ENCODE measurements at places on chromosomes 12 and 14. TPM values are rescaled to one million over a fixed set of nuclear protein-coding genes. Genes with fewer than 3 reads are reported as not detected.

DNA sequence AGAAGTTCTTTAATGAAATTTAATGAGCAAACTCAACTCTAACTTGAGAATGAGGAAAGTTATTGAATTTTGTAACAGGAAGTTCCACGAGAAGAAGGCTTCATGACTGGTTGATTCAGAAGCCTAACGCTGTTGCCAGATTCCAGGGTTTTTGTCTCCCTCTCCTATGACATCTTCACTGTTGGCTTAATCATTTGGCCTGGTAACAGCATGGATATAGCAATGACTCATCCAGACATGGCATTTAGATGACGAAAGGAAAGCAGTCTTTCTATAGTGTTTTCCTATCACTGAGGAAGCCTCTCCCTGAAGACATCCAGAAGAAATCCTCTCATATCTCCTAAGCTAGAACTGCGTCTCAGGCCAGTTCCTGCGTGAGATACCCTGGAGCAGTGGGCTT, 9.4 kb upstream of the KCNA1 start:
- DNase-seq, result no peak
- no peak overlapping the region for H3K4me3 ChIP-seq
- no peaks in the 10 kb centered on the region for H3K36me3 ChIP-seq
- no peak overlapping the region for H3K27ac ChIP-seq
- H3K4me1 ChIP-seq, result no peaks in the 10 kb centered on the region

Gene PDZRN4
- not detected for total RNA-seq

Gene RAB21
- 68.7 TPM for total RNA-seq

DNA sequence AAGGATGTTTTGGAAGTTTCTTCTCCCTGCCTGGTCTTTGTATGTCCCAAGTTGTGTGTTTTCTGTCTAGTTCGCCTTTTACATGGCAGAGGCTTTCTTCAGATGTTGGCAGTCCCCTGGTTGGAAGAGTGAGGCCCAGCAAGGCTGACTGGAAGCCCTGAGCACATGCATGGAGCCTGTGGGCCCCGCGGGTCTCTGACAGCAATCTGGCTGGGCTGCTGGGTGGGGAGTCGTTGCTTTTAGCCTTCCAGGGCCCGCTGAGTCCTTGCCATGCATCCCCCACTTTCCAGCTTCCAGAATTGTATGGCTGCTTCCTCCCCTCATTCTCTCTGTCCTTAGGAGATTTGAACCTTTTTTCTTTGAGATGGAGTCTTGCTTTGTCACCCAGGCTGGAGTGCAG, 25.3 kb downstream of the ANKRD9 start:
- H3K27me3 ChIP-seq, result no peaks in the 10 kb centered on the region
- DNase-seq, result no peak

DNA sequence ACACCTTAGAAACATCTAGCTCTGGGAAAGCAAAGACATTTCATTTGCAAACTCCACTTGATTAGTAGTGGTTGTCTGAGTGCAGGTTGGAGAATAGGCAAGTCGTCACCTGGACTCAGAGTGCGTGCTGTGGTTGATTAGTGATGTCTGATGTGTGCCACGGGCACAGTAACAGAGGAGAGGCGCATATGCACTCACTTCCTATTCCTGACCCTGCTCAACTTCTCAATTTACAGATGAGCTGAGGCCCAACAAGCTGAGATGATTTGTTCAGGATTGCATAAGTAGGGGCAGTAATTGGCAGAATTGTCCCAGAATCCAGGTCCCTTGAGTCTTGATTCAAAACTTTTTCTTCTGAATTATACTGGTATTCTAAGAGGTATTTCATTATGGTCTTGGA, 44.9 kb downstream of the ADCK1 start:
- no peaks in the 10 kb centered on the region for H3K27me3 ChIP-seq
- H3K4me3 ChIP-seq, result no peak overlapping the region
- H3K36me3 ChIP-seq, result no peaks in the 10 kb centered on the region
- H3K4me1 ChIP-seq, result no peaks in the 10 kb centered on the region
- DNase-seq, result no peak

DNA sequence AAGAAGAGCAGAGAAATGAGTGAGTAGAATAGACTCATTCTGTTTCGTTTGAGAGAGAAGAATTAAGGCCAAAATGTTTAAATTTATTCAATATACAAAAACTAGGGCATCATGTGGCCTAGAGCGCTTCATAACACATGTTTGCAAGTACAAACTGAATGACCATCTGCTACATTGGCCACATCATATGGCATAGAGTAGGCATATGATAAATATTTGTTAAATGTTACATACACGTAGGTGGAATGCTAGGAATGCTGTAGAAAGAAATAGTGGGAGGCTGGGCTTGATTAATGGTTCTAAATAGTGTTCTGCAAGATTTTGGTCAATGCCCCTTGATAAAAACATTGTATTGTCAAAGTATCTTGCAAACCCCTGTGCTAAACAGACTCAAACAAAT, 10.8 kb downstream of the MGP start:
- H3K4me3 ChIP-seq, result no peak overlapping the region
- H3K27me3 ChIP-seq, result no peaks in the 10 kb centered on the region

GRCh38 chr12:57449375-57449774, 5.7 kb upstream of the INHBE start:
- DNase-seq, result no peak
- no peak overlapping the region for H3K27ac ChIP-seq
- H3K4me1 ChIP-seq, result no peaks in the 10 kb centered on the region

GRCh38 chr12:104105461-104105860, 32.5 kb downstream of the NFYB start:
- peaks cover 25% of the 10 kb centered on the region for H3K36me3 ChIP-seq
- H3K27me3 ChIP-seq, result no peaks in the 10 kb centered on the region
- H3K4me1 ChIP-seq, result no peaks in the 10 kb centered on the region
- H3K27ac ChIP-seq, result no peak overlapping the region
- no peak overlapping the region for H3K4me3 ChIP-seq

Gene TAS2R9
- total RNA-seq, result not detected

DNA sequence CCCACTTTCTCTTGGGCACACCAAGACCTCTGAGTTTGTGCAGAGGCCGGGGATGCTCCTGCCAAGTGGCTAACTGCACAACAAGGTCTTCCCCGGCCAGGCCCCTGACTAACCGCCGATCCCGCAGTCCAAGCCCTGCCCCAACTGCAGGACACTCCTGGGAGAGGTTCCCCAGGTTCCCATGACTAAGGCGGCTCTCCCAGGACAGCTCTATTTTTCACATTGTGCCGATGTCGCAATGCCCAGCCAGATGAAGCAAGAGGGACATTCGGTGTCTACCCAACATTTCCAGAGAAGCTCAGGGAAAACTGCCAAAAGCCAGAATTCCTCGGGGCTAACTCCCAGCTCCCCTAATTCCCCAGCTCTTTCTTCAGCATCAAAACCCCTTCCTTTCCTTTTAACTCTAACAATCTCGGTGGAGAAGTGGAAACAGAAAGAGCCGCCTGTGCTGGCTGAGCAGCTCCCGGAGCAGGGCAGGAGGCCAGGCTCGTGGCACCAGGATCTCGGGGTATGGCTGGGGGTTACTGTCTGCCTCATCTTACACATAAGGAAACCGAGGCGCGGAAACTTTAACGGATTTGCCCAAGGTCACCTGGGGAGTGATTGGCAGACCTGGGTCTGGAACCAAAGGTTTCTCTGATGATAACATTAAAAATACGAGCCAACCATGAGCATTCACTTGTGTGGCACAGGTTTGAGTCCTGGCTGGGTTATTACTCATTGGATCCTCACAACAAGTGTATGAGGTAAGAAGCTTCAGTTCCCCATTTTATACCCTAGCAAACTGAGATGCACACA, 318.2 kb downstream of the BCL11B start:
- H3K4me1 ChIP-seq, result no peaks in the 10 kb centered on the region
- no peak for DNase-seq
- H3K36me3 ChIP-seq, result no peaks in the 10 kb centered on the region
- H3K27me3 ChIP-seq, result no peaks in the 10 kb centered on the region
- no peak overlapping the region for H3K27ac ChIP-seq
